ENCODE measurements at places on chromosomes 1 and 21.

- no peaks in the 10 kb centered on the region for H3K27me3 ChIP-seq
- peaks cover 1% of the 10 kb centered on the region for H3K36me3 ChIP-seq
- H3K27ac ChIP-seq, result no peak overlapping the region
- H3K4me1 ChIP-seq, result peaks cover 2% of the 10 kb centered on the region
- no peak overlapping the region for H3K4me3 ChIP-seq
Measured at GRCh38 chr1:95119273-95119672, 2.1 kb downstream of the TLCD4 start.

DNA sequence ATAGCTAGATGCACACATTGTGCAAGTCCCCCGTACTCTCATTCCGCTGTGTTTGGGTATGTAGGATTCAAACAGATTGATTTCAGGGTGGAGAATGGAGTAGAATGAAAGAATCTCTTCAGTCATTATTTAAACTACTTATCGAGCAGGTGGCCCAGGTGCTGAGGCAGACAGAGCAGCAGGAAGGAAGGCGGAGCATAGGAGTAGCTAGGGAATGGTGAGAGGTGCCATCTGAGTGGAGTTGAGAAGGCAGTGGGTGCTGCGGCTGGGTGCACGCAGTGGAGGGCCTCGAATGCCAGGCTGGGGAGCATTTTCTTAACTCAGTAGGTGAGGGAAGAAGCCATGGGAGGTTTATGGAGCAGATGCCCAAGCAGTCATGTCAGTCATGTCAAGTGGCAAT is 45.2 kb upstream of the CD101 start:
- H3K36me3 ChIP-seq, result no peaks in the 10 kb centered on the region
- H3K27me3 ChIP-seq, result no peaks in the 10 kb centered on the region
- no peaks in the 10 kb centered on the region for H3K4me1 ChIP-seq
- H3K4me3 ChIP-seq, result no peak overlapping the region

GRCh38 chr21:25126564-25126963 is 480.7 kb downstream of the MRPL39 start:
- no peak overlapping the region for H3K27ac ChIP-seq
- no peaks in the 10 kb centered on the region for H3K36me3 ChIP-seq
- no peak overlapping the region for H3K4me3 ChIP-seq
- no peak for DNase-seq

- H3K36me3 ChIP-seq, result peaks cover 2% of the 10 kb centered on the region
- H3K27me3 ChIP-seq, result no peaks in the 10 kb centered on the region
- H3K4me1 ChIP-seq, result no peaks in the 10 kb centered on the region
Measured at GRCh38 chr1:64632936-64633335, 111.9 kb upstream of the RAVER2 start.

- no peaks in the 10 kb centered on the region for H3K36me3 ChIP-seq
- no peak overlapping the region for H3K27ac ChIP-seq
Measured at GRCh38 chr1:205976708-205977401, 26.3 kb downstream of the RAB7B start.

DNA sequence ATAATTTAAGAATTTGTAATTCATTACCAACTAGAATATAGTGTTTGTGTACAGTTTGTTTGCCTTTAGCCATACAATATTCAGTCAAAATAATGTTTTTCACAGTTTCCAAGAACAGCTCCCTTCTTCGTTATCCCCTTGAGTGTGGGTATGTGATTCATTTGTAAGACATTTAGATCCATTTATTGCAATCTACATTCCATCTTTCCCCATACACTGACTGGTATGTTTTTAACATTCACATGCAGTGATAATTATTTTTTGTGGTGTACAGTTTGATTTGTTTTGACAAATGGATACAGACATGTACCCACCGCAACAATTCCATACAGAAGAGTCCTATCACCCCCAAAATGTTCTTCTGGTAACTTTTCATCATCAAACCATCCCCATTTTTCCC is 589.1 kb upstream of the ADAMTS5 start:
- DNase-seq, result no peak
- no peaks in the 10 kb centered on the region for H3K27me3 ChIP-seq
- no peak overlapping the region for H3K4me3 ChIP-seq
- no peaks in the 10 kb centered on the region for H3K36me3 ChIP-seq

DNA sequence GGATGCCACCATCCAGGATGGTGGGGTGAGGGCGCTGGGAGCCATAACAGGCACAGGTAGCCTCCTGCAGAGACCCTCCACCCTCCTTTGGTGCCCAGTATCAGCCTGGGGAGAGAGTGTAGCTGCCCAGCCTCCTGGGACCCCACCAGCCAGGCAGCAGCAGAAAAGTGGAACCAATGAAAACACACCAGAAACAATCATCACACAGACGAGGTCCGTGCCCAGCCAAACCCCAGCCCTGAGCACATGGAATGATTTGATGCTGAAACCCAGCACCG is 285.1 kb downstream of the PTPRU start:
- H3K4me3 ChIP-seq, result no peak overlapping the region
- no peaks in the 10 kb centered on the region for H3K36me3 ChIP-seq
- H3K4me1 ChIP-seq, result no peaks in the 10 kb centered on the region

- DNase-seq, result peak; percentile 87
- H3K4me1 ChIP-seq, result no peaks in the 10 kb centered on the region
- H3K4me3 ChIP-seq, result no peak overlapping the region
- H3K27ac ChIP-seq, result no peak overlapping the region
Measured at GRCh38 chr1:19651141-19651737, 7.1 kb downstream of the NBL1 start.

GRCh38 chr21:44723177-44724131 is 12.1 kb upstream of the TSPEAR start:
- no peak overlapping the region for H3K27ac ChIP-seq
- no peaks in the 10 kb centered on the region for H3K27me3 ChIP-seq
- no peaks in the 10 kb centered on the region for H3K4me1 ChIP-seq
- peak; percentile 71 for DNase-seq

DNA sequence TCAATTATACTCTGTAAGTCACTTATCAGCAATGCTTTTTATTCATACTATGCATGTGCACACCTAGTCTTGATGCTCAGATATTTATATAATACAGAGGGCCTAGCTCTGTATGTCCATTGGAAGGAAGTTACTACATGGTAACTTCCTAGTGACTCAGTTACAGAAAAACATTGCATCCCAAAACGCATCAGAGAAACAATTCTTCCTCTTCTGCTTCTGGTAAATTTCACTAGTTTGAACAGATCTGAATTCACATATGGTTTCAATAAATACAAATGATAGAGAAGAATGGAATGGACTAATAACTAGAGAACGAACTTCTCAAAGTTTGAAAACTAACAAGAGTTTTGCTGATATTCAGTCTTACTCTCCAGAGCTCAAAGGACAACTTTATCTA is 811.3 kb upstream of the ADGRL2 start:
- no peak for DNase-seq
- no peaks in the 10 kb centered on the region for H3K27me3 ChIP-seq
- no peak overlapping the region for H3K4me3 ChIP-seq

DNA sequence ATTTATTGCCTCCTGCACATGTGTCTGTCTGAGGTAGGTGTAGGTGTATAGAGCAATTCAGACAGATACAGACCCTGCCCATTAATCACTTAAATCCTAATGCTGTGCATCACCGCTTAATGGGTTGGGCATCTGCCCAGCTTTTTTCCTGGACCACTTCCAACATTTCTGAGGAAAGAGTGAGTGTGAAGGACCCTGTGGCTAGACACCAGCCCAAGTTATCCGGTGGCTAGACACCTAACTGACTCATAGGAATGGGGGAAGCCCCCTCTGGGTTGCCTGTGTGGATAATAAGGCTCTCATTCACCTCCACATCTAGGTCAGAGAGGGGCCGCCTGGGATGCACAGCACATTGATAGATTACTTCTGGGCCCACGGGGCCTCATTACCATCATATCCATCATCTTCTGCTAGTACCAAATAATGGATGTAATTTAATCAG is 121.1 kb upstream of the RAVER2 start:
- no peak for DNase-seq
- H3K36me3 ChIP-seq, result no peaks in the 10 kb centered on the region
- H3K27me3 ChIP-seq, result no peaks in the 10 kb centered on the region
- no peaks in the 10 kb centered on the region for H3K4me1 ChIP-seq
- no peak overlapping the region for H3K4me3 ChIP-seq

GRCh38 chr1:40971966-40972365 is 7.5 kb upstream of the CTPS1 start:
- no peaks in the 10 kb centered on the region for H3K36me3 ChIP-seq
- H3K4me1 ChIP-seq, result peaks cover 2% of the 10 kb centered on the region
- no peak for DNase-seq
- no peaks in the 10 kb centered on the region for H3K27me3 ChIP-seq
- H3K27ac ChIP-seq, result no peak overlapping the region

GRCh38 chr1:63305043-63305442 is 17.3 kb upstream of the FOXD3 start:
- H3K27ac ChIP-seq, result no peak overlapping the region
- H3K4me1 ChIP-seq, result no peaks in the 10 kb centered on the region
- no peak for DNase-seq
- no peaks in the 10 kb centered on the region for H3K36me3 ChIP-seq
- H3K4me3 ChIP-seq, result no peak overlapping the region
- H3K27me3 ChIP-seq, result peaks cover 2% of the 10 kb centered on the region

GRCh38 chr1:205286335-205286950 is 35.1 kb downstream of the NUAK2 start:
- DNase-seq, result no peak
- no peaks in the 10 kb centered on the region for H3K36me3 ChIP-seq
- H3K4me1 ChIP-seq, result no peaks in the 10 kb centered on the region
- no peak overlapping the region for H3K4me3 ChIP-seq
- H3K27ac ChIP-seq, result no peak overlapping the region
- H3K27me3 ChIP-seq, result no peaks in the 10 kb centered on the region

DNA sequence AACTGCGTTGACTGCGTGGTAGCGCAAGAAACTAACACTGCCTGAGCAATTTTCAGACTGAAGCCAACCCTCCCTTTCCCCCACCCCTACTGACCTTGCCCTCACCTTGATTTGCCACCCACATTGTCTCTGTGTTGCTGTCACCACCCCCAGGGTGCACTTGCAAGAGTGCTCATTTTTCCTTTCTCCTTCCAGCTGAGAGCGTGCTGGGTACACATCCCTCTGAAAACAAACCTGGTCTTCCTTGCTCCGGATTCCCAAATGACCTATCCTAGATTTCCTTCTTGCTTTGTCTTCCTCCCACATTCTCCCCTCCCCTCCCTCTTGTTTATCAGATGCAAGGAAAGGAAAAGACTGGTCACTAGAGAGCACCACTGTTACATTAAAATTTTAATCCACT is 24.2 kb downstream of the MPZ start:
- no peak for DNase-seq
- H3K4me3 ChIP-seq, result no peak overlapping the region
- H3K4me1 ChIP-seq, result no peaks in the 10 kb centered on the region
- no peaks in the 10 kb centered on the region for H3K36me3 ChIP-seq
- H3K27me3 ChIP-seq, result no peaks in the 10 kb centered on the region

DNA sequence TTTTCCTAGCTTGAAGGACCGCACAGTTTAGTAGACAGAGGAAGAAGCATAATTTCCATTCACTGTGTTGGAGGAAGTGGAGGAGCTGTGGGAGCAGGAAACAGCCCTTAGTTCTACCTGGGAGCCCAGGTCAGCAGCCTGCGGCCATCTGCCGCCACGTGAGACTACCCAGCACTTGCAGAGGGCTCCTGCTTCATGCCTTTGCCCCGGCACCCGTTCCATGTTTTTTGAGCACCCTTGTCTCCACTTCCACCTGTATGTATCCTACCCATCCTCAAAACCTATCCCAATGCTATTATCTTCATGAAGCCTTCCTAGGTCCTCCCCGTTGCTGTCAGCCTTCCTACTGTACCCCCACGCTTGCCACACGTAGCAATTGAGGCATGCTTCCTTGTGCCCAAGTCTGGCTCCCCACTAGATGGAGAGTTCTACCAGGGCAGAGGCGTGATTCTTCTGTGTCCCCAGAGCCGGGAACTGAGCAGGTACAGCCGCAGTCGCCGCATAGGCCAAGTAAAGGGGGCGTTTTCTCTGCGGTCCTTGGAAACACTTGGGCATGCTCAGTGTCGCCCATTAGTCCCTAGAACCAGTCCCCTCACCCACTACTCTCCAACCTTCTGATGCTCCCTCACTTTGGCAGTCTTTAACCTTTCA is 1.9 kb downstream of the SLC6A9 start:
- H3K27me3 ChIP-seq, result no peaks in the 10 kb centered on the region
- no peak overlapping the region for H3K27ac ChIP-seq
- H3K4me1 ChIP-seq, result no peaks in the 10 kb centered on the region
- peak overlapping the region; percentile 72 for H3K4me3 ChIP-seq
- DNase-seq, result no peak

DNA sequence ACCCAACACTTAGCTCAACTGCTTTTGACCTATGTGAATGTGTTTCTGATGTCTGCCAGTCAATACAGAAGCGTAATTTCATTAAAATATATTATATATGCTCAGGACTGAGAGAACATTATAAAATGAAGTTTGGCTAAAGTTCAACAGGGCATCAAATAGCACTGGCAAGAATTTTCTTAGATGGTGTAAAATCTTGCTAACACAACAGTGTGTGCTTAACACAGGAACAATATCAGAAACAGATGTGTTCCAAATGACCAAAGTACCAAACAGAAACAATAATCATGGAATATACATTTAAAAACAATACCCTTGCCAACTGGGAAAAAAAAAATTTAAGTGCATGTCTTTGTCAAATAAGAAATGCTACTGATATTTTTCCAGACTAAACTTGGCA is 10.4 kb upstream of the LHX8 start:
- H3K4me1 ChIP-seq, result no peaks in the 10 kb centered on the region
- H3K4me3 ChIP-seq, result no peak overlapping the region
- DNase-seq, result no peak
- H3K27ac ChIP-seq, result no peak overlapping the region
- H3K27me3 ChIP-seq, result no peaks in the 10 kb centered on the region

DNA sequence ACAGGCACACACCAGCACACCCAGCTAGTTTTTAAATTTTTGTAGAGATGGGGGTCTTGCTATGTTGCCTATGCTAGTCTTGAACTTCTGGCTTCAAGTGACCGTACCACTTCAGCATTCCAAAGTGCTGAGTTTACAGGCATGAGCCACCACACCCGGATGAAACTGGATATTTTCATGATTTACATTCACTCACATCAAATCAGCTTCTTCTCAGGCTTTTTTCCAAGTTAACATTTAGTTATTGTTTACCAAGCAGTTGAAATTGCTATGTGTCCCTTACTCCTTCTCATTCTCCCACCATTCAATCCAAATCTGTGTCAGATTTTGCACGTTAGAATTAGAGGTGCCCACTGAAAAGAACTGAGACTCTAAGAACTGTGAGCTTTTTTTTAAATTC is 18.4 kb downstream of the RIT1 start:
- H3K4me3 ChIP-seq, result no peak overlapping the region
- peak overlapping the region; percentile 79 for H3K27ac ChIP-seq

- H3K36me3 ChIP-seq, result no peaks in the 10 kb centered on the region
- no peaks in the 10 kb centered on the region for H3K27me3 ChIP-seq
- H3K4me1 ChIP-seq, result no peaks in the 10 kb centered on the region
- H3K27ac ChIP-seq, result no peak overlapping the region
- H3K4me3 ChIP-seq, result no peak overlapping the region
Measured at GRCh38 chr1:223708651-223709268, 3.6 kb upstream of the CAPN2 start.

DNA sequence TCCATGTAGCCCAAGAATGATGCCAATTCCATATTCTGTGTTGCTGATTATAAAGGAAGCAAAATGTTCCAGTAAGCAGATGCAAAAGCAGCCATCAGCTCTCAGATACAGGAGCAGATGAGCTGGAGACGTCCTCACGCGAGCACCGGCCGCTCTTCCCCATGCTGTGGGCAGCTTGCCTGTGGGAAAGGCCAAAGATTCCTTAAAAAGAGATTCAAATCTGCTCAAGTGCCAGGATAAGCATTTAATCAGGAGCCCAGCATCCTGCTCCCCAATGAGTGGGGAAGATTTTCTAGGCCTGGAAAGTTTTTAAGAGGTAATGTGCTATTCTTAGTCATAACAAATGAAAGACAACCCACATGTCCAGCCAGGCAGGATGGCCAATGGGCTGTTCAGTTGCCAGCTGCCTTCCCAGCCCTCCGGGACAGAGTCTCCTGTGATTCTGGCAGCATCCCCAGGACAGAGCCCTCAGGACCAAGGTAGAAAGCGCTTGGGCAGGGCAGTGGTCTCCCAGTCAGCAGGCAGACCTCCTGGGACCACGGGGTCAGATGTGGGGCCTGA is 108.2 kb upstream of the TMPRSS2 start:
- H3K4me3 ChIP-seq, result no peak overlapping the region
- H3K27ac ChIP-seq, result peak overlapping the region; percentile 34
- no peaks in the 10 kb centered on the region for H3K36me3 ChIP-seq

Data from aorta (tissue), 5 donors.